ENCODE measurements at places on chromosomes 4 and X.
A peak's percentile ranks its signal among the peaks of the same experiment; 100 is the strongest.

GRCh38 chr4:73776321-73776729 lies 36.0 kb downstream of the CXCL8 start:
- no peak for DNase-seq

DNA sequence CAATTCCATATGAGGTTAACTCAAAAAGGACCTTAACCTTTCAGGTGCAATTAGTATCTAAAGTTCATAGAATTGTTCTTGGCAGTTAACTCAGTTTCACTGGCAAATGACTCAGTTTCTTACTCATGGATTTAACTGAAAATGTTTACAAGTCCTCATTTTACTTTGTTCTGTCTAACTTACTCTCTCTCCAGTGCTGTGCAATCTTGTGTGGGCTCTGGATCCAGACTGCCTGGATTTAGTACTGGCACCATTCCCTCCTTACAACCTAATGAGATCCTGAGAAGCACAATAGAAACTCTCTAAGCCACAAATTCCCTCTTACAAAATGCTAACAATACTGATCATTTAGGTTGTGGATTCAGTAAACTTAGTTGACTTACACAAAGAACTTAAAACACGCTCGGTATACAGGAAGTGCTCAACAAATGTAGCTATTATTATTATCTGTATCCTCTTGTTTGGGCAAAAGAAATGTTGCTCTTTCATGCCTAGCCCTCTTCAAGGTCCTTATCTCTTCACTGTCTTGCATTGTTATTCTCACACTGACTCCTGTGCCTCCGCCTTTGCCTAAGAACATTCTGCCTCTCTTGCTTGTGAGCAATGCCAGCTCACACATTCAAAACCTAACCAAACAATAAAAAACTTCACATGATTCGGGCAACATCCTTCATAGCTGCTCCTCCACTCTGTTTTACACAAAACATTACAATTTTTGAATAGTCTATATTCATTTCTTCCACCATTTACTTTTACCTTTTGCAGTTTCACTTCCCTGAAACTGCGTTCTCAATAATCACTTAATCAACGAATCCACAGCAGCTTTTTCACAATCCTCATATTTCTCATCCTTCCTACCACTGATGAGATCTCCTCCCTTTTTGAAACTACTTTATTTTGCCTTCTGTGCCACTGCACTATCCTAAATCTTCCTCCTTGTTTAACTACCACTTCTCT lies 91.8 kb downstream of the PDE5A start:
- DNase-seq = no peak

DNA sequence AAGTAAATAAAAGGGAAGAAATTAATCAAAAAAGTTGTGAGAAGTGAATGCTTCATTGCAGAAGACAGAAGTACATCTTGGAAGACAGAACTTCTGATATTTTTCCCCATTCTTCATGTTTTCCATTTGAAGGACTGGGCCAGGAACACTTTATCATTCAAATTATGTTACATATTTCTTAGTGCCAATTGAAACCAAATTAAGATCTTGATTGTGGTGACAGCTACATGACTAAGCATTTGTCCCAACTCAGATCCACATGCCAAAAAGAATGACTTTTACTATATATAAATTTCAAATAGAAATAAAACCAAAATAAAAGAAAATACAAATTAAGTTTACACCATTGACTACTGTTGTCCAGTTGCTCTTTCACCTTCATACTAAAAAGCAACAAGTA lies 14.0 kb upstream of the FGF5 start:
- no peak for DNase-seq

DNA sequence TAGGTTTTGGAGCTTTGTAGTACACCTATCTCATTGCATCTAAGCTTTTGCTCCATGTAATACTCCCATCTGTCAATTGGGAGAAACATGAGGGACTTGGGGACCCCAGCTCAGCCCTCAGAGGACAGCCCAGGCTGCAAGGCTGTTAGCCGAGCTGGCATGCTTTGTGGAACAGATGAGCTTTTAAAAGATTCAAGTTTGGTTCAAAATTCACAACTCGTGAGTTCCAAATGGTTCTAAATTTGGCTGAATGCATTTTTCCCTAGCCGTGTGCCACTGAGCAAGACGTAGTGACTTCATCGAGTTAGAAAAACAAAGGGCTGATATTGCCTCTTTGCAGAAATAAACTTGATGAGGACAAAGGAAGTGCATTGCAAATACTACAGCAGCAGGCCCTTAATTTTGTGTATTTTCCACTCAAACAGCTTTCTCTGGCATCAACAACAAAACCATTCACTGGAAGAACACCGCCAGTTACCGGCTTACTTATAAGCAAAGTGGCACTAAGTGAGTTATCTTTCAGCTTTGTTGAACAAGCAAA lies 165.0 kb upstream of the HS3ST1 start:
- DNase-seq = no peak

DNA sequence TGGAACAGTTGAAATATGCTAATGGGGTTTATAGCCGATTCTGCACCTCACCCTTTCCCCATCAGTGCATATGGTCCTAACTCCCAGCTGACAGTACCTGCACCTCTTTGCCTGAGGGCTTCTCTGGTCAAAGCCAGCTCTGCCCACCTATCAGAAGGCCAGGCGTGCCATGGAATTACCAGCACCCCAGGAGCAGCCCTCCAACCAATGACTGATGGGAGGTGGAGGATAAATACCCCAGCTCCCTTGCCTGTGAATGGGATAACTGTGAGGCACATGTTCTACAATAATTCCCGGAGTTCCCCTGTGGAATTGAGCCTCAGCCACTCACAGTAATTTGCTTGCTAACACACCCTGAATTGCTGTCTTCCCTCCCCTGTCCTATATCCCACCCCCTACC lies 572.0 kb downstream of the BCOR start:
- no peak for DNase-seq

- no peak for DNase-seq
These were observed 6.7 kb downstream of the EDNRA start for GRCh38 chr4:147487616-147488015.

- DNase-seq = no peak
These were observed 17.2 kb downstream of the RASGEF1B start for GRCh38 chr4:81454499-81454898.

DNA sequence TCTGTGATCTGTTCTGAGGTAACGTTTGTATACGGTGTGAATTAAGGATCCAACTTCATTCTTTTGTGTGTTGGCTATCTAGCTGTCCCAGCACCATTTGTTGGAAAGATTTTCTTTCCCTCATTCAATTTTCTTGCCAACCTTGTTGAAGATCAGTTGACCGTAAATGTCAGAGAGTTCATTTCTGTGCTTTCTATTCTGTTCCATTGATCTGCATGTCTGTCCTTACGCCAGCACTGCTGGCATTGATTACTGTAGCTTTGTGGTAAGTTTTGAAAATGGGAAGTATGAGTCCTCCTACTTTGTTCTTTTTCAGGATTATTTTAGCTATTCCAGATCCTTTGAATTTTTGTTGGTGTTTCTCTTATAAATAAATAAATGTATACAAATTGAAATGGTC lies 60.8 kb downstream of the MTMR1 start:
- DNase-seq = no peak

DNA sequence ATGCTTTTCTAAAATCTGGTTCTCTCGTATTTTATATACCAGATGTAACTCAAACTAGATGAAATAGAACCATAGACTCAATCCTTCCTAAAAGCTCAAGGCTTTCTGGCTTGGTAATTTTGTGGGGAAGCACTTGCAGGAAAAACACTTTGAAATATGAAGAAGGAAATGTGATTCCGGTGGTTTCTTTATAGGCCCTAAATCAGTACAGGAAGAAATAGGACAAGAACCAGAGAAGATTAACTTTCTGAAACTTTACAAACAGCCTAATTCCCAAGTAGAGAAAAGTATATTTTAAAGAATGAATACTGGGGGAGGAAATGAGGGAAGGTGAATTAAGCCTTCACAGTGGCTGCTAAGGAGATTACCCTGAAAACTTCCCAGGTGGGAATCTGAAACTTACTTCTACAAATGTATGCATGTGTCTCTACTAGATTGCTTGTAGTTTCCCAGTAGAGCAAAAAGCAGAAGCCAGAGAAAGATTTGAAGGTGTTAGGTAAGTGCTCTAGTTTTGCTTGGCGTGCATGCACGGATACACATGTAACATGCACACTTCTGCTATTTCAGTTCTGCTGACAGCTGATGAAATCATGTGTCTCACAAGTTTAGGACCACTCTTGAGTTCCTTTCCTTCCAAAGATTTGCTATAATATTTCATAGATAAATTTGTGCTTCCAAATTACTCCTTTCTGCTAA lies 92.1 kb downstream of the AFF1 start:
- no peak for DNase-seq

DNA sequence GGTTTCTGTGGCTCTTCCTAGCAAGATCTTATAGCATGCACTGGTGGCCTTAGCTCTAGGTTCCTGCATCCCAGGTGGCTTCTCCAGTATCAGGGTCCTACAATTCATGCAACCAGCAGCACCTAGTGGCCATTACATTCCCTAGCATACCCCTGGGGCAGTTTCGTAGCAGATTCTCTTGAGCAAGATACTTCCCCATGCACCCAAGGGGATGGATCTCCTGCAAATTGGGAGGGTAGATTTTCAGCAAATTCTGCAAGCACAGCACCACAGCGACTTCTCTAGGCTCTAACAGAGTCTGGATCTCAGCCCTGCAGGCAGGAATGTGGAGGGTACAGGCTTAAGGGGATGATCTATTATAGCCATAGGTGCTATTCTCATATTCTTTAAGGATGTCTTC lies 13.1 kb upstream of the SLC9B1 start:
- no peak for DNase-seq

GRCh38 chr4:8516996-8517550 lies 63.1 kb upstream of the GPR78 start:
- no peak for DNase-seq

DNA sequence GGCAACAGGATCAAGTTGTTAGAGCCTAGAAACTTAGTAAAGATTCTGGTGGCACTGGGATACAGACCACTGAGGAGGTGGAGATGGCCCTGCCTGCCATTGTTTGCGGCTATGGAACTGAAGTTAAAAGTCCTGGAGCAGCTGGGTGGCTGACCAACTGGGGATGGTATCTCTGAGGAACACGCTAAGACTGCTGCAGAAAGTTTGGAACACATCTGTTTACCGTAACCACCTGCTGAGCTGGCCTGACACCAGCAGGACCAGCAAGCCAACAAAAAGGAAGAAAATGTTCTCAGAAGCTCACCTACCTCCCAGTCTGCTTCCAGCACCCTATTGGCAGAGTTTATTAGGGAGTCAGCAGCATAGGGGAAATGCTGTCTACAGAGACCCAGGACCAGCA lies 17.4 kb upstream of the PACRGL start:
- DNase-seq = no peak

DNA sequence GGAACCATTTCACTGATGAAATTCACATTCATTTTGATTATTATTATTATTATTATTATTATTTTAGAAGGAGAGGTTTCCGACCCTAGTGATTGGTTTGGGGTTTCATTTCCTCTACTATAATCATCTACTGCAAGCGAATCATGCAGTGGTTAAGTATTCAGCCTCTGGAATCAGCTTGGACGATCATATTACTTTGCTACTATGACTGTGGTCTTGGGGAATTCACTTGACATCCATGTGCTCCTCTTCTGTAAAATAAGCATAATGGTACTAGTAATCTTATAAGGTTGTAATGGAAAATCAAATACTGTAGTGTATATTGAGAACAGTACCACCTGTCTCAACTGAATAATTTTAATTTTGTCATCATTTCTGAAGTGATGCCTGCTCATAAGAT lies 132.1 kb upstream of the SLC4A4 start:
- no peak for DNase-seq

DNA sequence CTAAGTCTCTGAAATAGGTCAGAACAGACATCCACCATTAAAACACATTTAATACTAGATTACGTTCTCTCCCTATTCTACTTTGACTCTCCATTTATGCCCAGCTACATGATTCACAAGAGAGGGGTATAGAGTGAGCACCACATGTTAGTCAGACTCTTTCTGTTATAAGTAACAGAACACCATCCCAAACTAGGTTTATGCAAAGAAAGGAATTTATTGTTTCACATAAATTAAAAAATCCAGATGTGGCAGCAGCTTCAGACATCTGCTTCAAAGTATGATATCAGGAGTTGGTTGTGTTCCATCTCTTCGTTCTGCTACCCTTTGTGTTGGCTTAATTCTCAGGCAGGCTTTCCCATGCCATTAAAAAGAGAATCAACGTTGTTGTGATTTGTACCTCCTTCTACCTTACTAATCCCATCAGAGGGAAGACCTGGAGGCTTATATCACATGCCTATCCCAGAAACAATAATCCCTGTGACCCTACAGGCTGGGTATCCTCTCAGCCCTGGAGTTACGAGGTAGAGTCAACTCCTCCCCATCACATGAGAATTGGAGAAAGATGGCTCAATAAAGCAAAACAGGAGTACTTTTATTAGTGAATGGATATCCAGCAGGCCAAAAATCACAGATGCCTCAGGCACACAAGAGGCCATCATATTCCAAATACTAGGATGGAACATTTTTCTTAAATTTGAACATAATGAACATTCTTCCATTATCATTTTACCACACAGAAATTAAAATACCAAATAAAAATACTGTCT lies 163.2 kb downstream of the SLC7A11 start:
- DNase-seq = no peak

DNA sequence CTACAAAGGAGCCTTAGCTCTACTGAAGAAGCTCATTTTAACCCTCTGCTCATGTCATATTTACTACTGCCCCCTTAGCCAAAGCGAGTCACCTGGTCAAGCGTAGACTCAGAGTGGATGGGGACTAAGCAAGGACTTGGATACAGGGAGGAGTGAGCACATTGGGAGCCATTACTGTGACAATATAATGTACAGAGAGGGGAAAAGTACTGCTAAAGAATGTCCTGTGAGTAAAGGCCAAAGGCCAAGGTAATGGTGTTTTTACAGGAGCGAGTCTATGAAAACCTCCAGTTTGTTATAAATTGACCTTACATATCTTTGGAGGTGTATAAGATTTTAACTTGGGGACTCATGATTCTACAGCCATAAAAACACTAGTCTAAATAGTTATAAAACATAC lies 10.6 kb upstream of the GK start:
- DNase-seq = no peak

DNA sequence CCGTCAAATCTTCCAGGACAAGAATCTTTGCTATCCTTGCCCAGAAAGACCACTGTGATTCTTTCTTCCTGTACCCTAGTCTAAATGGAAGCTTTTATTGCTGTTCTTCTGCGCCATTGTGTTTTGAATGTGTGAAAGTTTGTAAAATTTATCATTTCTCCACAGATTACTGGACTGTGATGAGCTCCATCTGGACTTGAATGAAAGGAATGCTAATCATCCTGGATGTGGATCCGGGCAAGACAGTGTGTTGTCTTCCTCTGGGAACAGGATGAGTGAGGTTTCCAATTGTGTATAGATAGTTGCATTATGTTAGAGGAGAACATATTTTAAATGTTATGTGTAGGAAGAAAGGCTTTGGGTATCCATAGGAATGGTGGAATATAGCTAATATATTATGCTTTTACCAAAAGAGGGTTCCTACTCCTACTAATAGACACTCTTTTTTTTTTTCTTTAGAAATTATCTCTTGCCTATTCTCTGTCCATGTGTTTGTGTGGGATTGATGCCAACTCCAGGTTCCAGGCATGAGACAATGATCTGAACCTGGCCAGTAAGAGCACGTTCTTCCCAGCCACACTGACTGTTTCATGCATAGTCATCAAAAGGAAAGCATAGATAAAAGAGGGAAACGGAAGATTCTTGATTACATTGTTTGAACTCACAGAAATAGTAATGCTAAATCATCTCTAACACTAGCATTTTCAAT lies 803.6 kb upstream of the ADGRL3 start:
- DNase-seq = no peak

GRCh38 chr4:113711883-113712662 lies 49.5 kb downstream of the CAMK2D start:
- DNase-seq = no peak

GRCh38 chrX:40543661-40544328 lies 37.0 kb upstream of the ATP6AP2 start:
- DNase-seq = peak; percentile 12

- no peak for DNase-seq
These were observed 173.5 kb upstream of the FMR1 start for GRCh38 chrX:147738265-147738664.

Data from central memory CD4-positive, alpha-beta T cell (primary cell).